ENCODE measurements at places on chromosomes 7 and 10.
A peak's percentile ranks its signal among the peaks of the same experiment; 100 is the strongest.

DNA sequence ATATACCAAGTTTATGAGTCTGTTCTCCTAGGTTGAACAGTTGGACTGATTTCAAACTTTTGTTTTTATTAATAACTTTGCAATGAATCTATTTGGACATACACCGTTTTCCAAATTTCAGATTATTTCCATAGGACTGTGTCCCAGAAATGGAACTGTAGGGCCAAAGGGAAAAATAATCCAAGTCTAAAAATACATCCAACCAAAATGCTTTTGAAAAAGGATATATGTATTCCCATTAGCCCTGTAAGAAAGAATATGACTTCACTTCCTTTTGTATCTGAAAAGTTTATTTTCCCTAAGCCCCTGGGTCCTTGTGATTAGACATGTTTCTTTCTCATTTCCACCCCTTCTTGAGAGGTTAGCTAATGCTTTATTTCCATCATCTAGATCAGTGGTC lies 434.2 kb upstream of the MKI67 start:
- DNase-seq, result no peak

DNA sequence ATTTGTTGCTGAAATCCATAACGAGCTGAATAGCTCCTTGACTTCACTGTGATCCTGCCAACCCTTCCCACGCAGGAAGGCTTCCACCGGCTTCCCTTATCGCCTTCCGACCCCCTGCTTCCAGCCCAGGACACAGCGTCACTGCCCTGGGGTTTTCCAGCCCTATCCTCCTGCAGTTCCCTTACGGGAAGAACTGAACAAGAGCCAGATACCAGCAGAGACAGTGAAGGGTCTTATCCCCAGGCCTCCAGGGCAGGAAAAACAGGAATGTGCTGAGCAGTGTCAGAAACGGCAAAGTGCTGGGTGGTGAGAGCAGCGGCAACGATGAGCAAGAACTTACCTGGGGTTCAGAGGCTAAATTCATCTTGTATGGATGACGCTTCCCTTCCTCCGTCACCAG lies 22.4 kb downstream of the PDLIM1 start:
- DNase-seq, result no peak

DNA sequence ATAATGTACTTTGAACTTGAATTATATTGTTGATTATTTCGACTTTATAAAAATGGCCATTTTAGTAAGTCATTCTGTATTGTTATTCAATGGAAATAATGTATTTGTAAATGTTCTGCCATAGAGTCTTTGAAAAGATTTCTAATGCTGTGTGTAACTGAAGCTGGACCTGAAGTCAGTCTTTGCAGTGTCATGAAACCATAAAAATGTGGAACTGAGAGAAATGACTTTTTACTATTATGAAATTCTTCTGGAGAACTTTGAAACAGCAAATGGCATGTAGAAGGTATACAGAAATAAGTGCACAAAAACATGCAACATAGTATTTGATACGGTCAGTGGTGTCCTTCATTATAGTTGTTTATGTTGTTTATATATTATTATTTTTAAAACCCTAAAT lies 59.7 kb upstream of the ADRA2A start:
- no peak for DNase-seq

- no peak for DNase-seq
Measured at GRCh38 chr7:18564779-18565178, 69.2 kb downstream of the HDAC9 start.

DNA sequence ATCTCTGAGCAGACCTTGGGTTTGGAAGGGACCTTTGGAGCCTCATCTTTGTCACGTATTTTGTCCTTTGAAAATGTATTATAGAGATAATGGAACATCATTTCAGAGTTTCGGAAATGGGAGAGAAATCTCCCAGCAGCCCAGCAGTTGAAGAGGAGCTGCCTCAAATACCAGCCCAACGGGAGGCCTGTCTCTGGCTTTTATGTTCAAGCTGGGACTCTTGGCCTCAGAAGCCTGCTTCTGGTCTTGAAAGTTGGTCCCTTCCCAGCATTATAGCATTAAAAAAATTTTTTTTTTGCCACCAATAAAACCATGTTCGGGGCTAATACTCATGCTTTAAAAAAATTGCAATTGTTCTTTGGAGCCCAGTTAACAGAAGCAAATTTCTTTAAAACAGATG lies 73.4 kb upstream of the CTBP2 start:
- no peak for DNase-seq

GRCh38 chr7:88344956-88345832 lies 38.5 kb upstream of the STEAP4 start:
- DNase-seq, result no peak

DNA sequence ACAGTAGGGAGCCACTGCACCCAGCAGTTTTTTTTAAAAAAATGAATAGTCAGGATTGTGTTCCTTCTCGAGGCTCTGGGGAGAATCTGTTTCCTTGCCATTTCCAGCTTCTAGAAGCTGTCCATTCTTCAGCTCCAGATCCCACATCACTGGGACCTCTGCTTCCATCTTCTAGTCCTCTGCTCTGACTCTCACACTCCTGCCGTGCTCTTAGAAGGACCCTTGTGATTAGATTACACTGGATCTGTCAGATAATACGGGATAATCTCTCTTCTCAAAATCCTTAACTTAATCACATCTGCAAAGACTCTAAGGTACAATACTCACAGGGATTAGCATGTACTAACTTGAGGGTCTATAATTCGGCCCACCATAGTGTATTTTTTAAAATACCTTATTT lies 158.9 kb upstream of the SP4 start:
- no peak for DNase-seq

- no peak for DNase-seq
Measured at GRCh38 chr7:2325162-2325561, 10.9 kb upstream of the SNX8 start.

- no peak for DNase-seq
Measured at GRCh38 chr7:104552102-104552501, 223.7 kb downstream of the LHFPL3 start.

- no peak for DNase-seq
Measured at GRCh38 chr7:97982647-97983046, 7.3 kb downstream of the OCM2 start.

DNA sequence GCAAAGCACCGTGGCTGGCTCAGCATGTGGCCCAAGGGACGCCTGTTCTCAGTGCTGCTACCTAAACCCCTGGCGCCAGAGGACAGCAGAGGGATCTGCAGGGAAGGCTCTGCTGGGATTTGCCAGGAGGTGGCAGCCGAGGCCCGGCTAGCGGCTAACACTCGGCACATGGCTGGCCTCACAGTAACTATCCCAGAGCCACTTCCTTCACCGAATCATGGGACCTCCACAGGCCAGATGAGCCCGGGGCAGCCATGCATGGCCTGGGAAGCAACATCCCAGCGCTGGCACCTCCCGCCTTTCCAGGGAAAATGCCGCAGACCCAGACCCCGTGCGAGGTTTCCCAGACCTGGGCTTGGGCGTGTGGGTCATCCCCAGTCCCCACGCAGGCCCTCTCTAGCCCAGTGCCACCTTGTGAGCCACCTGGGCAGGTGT lies 36.4 kb downstream of the DPYSL4 start:
- DNase-seq, result peak; percentile 69

GRCh38 chr7:40579401-40579800 lies 444.6 kb downstream of the SUGCT start:
- no peak for DNase-seq

DNA sequence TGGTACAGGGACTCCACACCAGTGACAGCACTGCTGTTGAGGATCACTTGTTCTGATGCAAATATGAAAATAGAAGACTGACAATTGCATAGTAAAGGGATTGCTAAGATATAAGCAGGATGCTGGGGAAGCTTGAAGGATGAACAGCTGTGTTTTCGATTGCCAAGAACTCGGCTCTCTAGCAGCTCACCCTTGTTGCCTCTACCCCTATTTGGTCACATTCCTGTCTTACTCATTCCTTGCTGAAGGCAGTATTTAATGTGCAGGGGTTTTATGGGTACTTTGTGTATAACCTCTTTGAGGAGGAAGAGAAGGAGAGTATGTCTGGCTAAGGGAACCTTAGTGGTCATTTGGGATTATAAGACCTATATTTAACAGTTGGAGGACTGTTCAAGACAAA lies 218.8 kb downstream of the AUTS2 start:
- no peak for DNase-seq

DNA sequence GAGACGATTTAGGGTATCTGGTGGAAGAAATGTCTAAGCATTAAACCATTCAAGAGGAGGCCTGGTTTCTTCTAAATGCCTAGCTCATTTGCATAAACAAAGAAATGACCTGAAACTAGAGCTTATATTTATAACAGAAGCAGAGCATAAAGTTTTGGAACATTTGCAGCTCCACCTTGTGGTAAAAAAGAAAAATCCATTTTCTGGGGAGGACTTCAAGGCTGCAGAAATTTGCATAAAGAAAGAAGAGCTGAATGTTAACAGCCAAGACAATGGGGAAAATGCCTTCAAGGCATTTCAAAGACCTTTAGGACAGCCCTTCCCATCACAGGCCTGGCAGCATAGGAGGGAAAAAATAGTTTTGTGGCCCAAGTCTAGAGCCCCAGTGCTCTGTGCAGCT lies 362.0 kb downstream of the ZNF248 start:
- no peak for DNase-seq

DNA sequence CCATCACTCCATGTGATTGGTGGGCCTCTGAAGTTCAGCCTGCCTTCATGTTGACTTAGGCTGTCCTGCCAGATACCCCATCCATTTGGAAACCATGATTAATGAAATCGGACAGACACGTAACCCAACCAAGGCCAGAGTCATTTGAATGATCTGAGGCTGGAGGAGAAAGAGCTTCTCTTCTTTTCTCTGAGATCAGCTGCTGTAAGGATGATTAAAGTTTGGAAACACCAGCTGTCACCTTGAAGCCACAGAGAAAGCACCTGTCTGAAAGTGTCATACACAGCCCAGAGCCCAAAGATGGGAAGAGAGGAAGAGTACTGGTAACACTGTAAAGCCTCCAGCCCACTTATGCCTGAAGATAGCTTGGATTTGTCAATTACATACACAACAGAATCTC lies 22.9 kb downstream of the NEBL start:
- DNase-seq, result no peak

- no peak for DNase-seq
Measured at GRCh38 chr7:1531263-1531978, 919 bp downstream of the MAFK start.

DNA sequence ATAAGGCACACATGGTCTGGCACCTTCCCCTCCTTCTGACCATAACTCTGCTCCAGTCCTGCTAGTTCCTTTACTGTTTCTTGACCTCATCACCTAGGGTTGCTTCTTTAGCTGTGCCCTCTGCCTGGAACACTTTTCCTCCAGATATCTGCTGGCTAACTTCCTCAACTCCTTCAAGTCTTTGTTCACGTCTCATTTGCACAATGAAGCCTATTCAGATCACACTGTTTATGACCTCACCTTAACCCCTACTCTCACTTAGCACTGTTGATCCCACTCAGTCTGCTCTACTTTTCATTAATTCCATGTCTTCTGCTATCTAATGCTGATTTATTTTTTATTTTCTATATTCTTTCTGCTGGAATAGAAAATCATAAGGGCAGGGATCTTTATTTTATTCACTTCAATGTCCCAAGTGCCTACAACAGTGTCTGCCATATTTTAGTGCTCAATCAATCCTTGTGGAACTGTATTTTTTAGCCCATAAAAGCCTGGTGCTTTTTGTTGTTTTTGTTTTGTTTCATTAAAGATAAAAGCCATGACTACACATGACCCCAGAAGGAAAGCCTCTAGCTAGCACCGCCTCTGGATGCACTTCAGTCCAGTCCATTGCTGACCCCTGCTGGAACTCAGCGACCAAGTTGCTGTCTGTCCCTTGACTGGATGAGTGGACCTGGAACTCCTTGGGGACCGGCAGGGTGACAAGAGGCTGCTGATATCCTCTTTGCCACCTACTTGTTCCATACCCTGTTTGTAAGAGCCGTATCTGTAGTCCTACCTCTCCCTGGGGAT lies 12.3 kb downstream of the KLF14 start:
- no peak for DNase-seq

DNA sequence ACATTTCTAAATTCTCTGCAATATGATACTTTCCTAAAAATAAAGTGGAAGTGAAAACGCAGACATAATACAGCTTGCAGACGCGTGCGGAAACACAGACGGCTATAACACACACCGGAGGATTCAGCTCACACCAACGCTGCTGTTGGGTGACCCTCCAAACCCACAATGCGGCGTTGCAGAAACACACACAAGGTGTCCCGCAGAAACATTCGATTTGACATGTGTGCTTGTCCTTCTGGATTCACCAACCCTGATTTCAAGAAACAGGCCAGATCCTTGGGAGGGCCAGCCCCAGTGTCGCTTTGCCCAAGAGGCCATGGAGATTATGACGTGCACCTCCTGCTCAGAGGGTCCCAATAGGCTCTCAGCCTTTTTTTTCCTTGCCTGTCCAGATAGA lies 136.7 kb upstream of the TCERG1L start:
- no peak for DNase-seq

GRCh38 chr7:42097752-42098151 lies 139.3 kb downstream of the GLI3 start:
- DNase-seq, result no peak

DNA sequence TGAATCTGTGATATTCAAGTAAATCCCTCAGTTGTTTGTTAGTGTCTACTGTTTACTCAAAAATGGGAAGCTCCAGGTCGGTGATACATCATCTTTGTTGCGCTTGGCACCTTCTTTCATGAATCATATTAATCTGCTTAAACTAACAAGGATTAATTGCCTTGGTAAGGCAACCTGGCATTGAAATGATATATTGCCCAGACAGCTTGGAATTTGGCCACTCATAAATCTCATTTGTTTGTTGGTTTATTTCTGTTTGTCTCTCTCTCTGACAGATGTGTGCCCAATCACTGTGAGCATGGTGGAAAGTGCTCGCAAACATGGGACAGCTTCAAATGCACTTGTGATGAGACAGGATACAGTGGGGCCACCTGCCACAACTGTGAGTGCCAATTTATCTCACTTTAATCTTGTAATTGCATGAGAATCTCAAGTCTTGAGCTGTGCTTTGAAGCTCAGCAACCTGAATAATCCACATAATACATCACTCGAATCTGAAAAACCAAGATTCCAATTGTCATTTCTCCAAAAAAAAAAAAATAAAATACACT lies 1104.8 kb upstream of the C7orf33 start:
- no peak for DNase-seq

GRCh38 chr7:1915956-1916600 lies 246.0 kb downstream of the ELFN1 start:
- DNase-seq, result peak; percentile 14

GRCh38 chr10:28954211-28954610 lies 276.9 kb downstream of the BAMBI start:
- no peak for DNase-seq

GRCh38 chr10:59036311-59037017 lies 140.0 kb upstream of the PHYHIPL start:
- no peak for DNase-seq

- no peak for DNase-seq
Measured at GRCh38 chr7:133015888-133016287, 66.0 kb downstream of the CHCHD3 start.

- DNase-seq, result no peak
Measured at GRCh38 chr7:2478399-2478785, 2.2 kb upstream of the GRIFIN start.

GRCh38 chr10:28089467-28089866 lies 90.6 kb upstream of the ODAD2 start:
- no peak for DNase-seq

GRCh38 chr10:110056822-110057221 lies 49.0 kb downstream of the ADD3 start:
- no peak for DNase-seq

GRCh38 chr7:92720604-92721350 lies 115.6 kb downstream of the CDK6 start:
- no peak for DNase-seq

- DNase-seq, result no peak
Measured at GRCh38 chr10:104045151-104046089, 40.3 kb downstream of the COL17A1 start.

All from CD4-positive, alpha-beta T cell treated with Interleukin-21 for 1 hour (primary cell).